Temporal lobe (tissue), 4 donors: ENCODE measurements at places on chromosomes 1 and 21. TPM values are rescaled to one million over a fixed set of nuclear protein-coding genes. Genes with fewer than 3 reads are reported as not detected.

GPR153 gene
- 18.4 TPM for total RNA-seq

GIPC2 gene
- 0.25 TPM for total RNA-seq

AADACL4 gene
- total RNA-seq: not detected

CHIA gene
- total RNA-seq: not detected

TMPRSS3 gene
- total RNA-seq: not detected

KCNT2 gene
- 26.6 TPM for total RNA-seq

SHISAL2A gene
- total RNA-seq: not detected

SNX7 gene
- total RNA-seq: 95.1 TPM

GSTM2 gene
- total RNA-seq: 25.1 TPM

PYHIN1 gene
- 0.25 TPM for total RNA-seq

IARS2 gene
- total RNA-seq: 63.7 TPM

RXFP4 gene
- not detected for total RNA-seq

OR2T11 gene
- not detected for total RNA-seq

THAP3 gene
- 18.2 TPM for total RNA-seq

BSND gene
- total RNA-seq: not detected

C1orf185 gene
- not detected for total RNA-seq

FCGR3B gene
- 0.25 TPM for total RNA-seq

ALX3 gene
- not detected for total RNA-seq

TOR1AIP1 gene
- 34.4 TPM for total RNA-seq

PRR9 gene
- total RNA-seq: 0.49 TPM

MANEAL gene
- 26.8 TPM for total RNA-seq

AGBL4 gene
- total RNA-seq: 3.0 TPM

RAB4A gene
- 26.1 TPM for total RNA-seq

SZRD1 gene
- total RNA-seq: 7.4 TPM

CRNN gene
- total RNA-seq: not detected

KLF17 gene
- under 0.01 TPM for total RNA-seq

NPR1 gene
- total RNA-seq: 0.49 TPM

GBP4 gene
- 1.2 TPM for total RNA-seq

PRRC2C gene
- total RNA-seq: 43.8 TPM

SLC19A1 gene
- 7.4 TPM for total RNA-seq

TMCC2 gene
- 27.5 TPM for total RNA-seq

ZBTB48 gene
- 10.8 TPM for total RNA-seq
